ENCODE measurements at places on chromosomes 4 and X. TPM values are rescaled to one million over a fixed set of nuclear protein-coding genes. Genes with fewer than 3 reads are reported as not detected.
A peak's percentile ranks its signal among the peaks of the same experiment; 100 is the strongest.

DNA sequence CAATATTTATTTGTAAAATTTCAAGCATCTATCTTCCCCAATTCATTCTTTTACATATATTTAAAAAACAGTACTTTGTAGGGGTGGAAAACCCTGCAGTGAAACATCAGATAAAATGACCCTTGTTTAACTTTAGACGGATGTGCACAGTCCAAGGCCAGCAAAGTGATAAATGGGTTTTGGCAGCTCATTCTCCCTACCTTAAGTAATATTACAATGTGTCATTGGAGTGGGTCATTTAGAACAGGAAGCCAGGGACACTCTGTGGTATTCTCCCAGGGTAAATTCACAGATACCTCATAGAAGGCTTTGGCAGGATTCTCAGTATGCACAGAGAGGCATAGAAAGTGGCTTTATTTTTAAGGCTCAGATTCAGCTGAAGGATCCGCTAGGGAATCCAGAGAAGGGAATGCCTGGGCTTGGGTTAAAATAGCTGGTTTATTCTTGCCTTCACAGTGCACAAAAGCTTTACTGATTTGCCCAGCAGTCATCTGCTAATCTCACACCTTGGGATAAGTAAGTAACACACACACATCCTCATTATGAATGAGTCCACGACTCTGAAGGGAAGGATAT, 206.7 kb downstream of the RASL11B start:
- no peak for DNase-seq

- DNase-seq = no peak
Measured at GRCh38 chrX:123060986-123061385, 123.1 kb upstream of the GRIA3 start.

GRCh38 chrX:19616959-19617358, 101.7 kb upstream of the MAP3K15 start:
- DNase-seq = no peak

Gene TRAM1L1
- total RNA-seq = not detected

DNA sequence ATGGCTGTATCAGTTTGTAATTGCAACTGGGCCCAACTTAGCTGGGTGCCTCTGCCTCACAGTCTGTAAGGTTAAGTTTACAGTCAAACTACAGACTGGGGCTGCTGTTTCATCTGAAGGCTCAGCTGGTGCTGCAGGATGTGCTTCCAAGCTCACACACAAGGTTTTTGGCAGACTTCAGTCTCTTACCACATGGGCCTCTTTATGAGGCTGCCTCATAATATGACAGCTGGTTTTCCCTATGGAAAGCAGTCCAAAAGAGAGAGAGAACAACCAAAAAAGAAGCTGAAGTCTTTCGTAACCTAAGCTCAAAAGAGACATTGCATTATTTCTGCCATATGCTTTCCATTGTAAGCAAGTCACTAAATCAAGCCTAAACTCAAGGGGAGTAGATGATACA, 271.7 kb downstream of the DCTD start:
- no peak for DNase-seq

GRCh38 chr4:87499403-87500091, 29.6 kb downstream of the SPARCL1 start:
- DNase-seq = no peak

- no peak for DNase-seq
Measured at GRCh38 chrX:40054793-40055192, 43.0 kb downstream of the BCOR start.

GRCh38 chr4:64682946-64683345, 273.7 kb upstream of the TECRL start:
- DNase-seq = no peak

Gene CEP44
- total RNA-seq = 21.2 TPM

- no peak for DNase-seq
Measured at GRCh38 chr4:116275006-116275405, 810.4 kb downstream of the TRAM1L1 start.

Gene F9
- total RNA-seq = not detected

Gene CXCL11
- total RNA-seq = not detected

GRCh38 chr4:85370400-85371032, 104.4 kb upstream of the ARHGAP24 start:
- DNase-seq = peak; percentile 28

DNA sequence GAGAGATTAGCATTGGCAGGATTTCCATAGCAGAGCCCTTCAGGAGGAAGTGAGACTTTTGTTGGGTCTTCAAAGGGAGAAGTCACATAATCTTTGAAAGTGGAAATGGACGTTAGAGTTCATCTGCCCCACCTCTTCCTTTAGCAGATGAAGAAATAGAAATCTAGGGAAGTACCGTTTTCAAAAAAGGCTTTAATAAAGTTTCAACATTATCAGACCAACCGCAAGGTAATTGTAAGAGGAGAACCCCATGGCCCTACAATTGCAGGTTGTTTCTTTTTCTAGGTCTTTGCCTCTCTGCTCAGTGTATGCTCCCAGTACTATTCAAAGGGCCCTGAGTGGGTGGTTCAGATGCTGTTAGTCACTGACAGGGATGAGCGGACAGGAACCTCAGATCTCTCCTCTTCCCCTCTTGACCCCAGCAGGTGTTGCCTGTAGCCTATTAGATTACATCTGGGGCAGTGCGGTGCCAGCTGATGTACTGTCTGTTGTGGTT, 48.6 kb upstream of the AP1S2 start:
- DNase-seq = no peak

Gene SASH3
- 286 TPM for total RNA-seq

- DNase-seq = no peak
Measured at GRCh38 chr4:184533908-184534307, 59.6 kb upstream of the IRF2 start.

- DNase-seq = no peak
Measured at GRCh38 chr4:52052475-52052780, 1.3 kb downstream of the SPATA18 start.

Gene LSM6
- total RNA-seq = 64.3 TPM

DNA sequence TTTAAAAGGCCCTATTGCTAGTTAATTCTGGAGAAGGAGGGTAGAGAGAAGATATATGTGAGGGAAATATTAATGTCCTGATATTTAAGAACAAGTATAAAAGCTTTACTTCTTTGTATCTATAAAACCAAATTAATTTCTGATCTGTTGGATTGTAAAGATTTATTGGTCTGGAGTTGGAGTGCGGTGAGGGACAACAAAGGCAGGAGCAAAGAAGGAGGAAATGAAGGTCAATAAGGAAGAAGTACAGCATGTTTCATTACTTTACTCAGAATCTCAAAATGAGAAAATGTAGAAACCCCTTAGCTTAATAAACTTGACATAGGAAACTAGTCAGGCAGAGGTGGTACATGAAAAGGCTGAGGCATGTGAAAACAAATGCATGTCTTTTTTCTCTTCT, 192.9 kb downstream of the PALLD start:
- no peak for DNase-seq

- DNase-seq = no peak
Measured at GRCh38 chr4:6502147-6502546, 29.7 kb upstream of the PPP2R2C start.

- no peak for DNase-seq
Measured at GRCh38 chr4:186650401-186651180, 73.1 kb downstream of the FAT1 start.

DNA sequence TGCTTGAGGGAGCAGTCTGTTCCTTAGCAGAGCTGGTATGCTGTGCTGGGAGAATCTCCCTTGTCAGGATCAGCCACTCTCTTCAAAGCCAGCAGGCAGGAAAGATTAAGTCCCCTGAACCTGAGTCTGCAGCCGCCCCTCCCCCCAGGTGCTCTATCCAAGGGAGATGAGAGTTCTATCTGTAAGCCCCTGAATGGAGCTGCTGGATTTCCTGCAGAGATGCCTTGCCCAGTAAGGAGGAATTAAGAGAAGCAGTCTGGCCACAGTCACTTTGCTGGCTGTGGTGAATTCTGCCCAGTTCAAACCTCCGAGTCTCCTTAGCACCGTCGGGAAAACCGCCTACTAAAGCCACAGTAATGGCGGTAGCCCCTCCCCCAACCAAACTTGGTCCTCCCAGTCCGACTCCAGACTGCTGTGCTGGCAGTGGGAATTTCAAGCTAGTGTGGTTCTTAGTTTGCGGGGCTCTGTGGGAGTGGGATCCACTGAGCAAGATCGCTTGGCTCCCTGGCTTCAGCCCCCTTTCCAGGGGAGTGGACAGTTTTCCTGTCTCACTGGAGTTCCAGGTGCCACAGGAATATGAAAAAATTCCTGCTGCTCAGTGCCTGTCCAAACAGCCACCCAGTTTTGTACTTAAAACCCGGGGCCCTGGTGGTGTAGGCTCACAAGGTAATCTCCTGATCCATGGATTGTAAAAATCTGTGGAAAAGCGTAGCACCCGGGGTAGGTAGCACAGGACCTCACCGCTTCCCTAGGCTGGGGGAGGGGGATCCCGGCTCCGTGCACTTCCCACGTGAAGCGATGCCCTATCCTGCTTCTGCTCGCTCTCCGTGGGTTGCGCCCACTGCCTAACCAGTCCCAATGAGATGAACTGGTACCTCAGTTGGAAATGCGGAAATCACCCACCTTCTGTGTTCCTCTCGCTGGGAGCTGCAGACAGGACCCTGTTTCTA, 38.0 kb downstream of the RAB28 start:
- DNase-seq = no peak

- DNase-seq = no peak
Measured at GRCh38 chr4:7964890-7965662, 25.4 kb upstream of the AFAP1 start.

Gene ZFP42
- not detected for total RNA-seq

Gene DDX53
- total RNA-seq = not detected

- no peak for DNase-seq
Measured at GRCh38 chr4:22014222-22014741, 65.7 kb upstream of the KCNIP4 start.

GRCh38 chr4:183627979-183628588, 30.9 kb downstream of the RWDD4 start:
- no peak for DNase-seq

- no peak for DNase-seq
Measured at GRCh38 chrX:125709074-125709473, 389.4 kb downstream of the TEX13C start.

Gene AKAP4
- not detected for total RNA-seq

Gene RBM41
- 15.2 TPM for total RNA-seq

Gene UCP1
- total RNA-seq = not detected

- no peak for DNase-seq
Measured at GRCh38 chr4:180150818-180151217, 2092.4 kb upstream of the TENM3 start.

Gene SPANXD
- total RNA-seq = not detected

GRCh38 chr4:132592340-132592739, 556.8 kb upstream of the PCDH10 start:
- DNase-seq = no peak
